ENCODE measurements at places on chromosomes 12 and 14.

GRCh38 chr14:104788873-104789663, 6.5 kb downstream of the AKT1 start:
- DNase-seq: no peak

DNA sequence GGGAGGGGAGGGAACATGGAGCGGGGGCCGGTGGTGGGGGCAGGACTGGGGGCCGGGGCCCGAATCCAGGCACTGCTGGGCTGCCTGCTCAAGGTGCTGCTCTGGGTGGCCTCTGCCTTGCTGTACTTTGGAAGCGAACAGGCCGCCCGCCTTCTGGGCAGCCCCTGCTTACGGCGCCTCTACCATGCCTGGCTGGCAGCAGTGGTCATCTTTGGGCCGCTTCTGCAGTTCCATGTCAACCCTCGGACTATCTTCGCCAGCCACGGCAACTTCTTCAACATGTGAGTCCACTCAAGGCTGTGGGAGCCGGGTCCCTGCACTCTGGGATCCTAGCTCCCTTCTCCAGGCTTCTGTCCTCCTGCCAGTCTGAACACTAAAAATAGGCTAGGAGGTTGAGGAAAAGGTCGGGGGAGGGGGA, 1.1 kb downstream of the FITM1 start:
- DNase-seq: no peak

- no peak for DNase-seq
Observed at GRCh38 chr12:124711344-124711743, 143.9 kb upstream of the NCOR2 start.

DNA sequence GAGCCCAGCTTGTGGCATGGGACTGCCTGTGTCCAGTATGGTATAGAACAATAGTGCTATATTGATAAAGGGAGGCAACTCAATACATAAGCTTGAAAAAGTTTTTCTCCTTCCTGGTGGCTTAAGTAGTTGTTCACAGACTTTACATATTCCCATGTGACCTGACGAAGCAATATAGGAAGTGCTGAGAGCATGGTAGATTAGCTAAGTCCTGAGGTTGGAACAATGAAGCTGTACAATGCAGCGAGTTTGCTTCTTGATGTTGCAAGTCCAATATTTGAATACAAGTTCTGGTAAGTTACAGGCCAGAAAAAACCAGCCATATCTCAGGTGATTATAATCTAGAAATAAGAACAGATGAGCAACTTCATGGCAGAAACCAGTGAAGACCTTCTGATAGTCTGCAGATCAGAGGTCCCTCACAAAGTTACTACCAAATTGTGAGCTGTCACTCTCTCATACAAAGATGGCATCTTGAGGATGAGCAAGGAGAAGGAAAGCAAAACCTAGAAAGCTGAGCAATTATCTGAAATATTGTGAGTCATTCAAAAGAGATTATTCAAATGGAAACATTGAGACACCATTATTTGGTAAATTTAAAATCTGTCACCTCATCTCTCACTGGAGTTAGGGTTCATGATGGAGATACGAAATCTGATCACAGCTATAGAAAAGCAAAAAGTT, 72.9 kb upstream of the BTG1 start:
- DNase-seq: no peak

DNA sequence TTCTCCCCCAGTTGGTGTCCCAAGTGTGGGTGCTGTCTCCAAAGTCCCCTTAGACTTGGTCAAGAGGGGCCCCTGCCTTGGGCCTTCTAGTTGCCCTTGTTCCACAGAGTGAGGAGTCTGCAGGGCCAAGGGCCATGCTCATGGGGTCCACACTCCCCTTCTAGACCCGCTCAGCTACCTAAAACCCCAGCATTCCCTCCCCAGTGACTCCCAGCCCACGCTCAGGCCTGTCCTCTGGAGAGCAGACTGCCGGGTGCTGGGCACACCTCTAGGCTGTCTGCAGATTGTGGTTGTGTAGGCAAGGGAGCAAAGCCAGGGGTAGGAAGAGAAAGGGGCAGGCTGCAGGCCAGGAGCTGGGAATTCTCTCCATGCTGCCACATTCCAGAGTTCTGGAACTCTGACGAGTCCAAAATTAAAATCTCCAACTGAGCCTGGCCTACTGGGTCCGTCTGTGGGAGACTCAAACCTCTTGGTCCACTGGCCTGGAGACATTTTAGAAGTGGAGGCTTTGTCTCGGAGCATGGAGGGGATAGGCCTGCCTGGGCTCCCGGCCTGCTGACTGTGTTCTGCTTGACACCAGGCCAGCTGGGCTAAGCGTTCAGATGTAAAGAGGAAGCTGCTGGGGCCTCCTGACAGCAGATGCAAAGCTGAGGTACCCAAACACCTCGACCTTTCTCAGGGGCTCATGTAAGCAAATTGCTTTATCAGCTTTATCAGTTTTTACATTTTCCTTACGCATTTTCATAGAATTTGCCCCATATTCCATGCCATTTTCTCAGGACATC, 13.7 kb upstream of the KRT5 start:
- no peak for DNase-seq

GRCh38 chr12:16020031-16020430, 108.9 kb downstream of the DERA start:
- no peak for DNase-seq
